ENCODE measurements at places on chromosomes 4 and X. TPM values are rescaled to one million over a fixed set of nuclear protein-coding genes. Genes with fewer than 3 reads are reported as not detected.

DNA sequence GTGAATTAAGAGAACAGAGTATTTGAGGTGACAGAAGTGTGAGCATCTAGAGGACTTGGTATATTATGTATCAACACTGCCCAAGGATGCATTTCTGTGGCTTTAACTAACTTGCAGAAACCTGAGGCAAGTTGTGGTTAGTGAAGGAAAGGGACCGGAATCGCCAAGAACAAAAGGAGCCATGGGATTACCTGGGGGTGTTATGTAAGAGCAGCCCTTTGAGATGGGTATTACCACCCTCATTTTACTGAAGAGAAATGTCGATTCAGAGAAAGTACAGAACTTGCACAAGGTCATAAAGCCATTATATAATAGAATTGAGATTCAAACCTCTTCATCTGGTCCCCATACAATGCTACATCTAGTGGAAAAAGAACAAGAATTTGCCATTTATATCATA, 14.3 kb downstream of the TENM3 start:
- no peak overlapping the region for H3K4me3 ChIP-seq
- no peak for DNase-seq
- H3K27ac ChIP-seq = no peak overlapping the region
- no peaks in the 10 kb centered on the region for H3K36me3 ChIP-seq

DNA sequence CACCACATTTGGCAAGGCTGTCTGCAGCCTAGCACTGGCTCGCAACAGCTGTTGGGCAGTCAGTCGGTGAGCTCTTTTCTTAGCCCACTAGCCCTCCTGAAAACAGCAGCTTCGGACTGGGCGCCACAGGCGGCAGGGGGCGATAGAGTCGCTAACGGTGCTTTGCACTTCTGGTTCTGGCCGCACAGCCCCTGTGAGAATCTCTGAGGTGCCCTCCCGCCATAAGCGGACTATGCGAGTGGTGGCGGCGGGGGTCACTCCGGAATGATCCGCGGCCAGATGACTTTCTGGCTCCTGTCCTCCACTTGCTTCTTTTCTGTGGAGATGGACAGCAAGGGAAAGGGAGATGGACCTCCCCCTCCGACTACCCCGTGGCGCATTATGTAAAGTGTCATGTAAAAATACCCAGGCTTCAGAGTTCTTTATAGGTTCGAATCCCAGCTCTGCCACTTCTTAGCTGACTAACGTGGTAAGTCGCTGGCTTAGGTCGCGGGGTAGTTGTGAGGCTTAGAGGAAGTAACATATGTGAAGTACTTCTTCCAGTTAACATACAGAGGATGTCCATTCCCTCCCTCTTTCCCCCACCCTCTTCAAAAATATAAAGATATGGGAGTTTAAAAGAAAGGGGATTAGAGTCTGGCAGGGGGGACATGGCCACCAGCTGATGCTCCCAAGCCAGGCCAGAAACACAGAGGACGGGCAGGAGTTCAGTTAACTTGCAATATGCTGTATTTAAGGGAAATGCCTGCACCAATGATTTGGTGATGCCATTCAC, 11.0 kb downstream of the ARHGAP36 start:
- no peaks in the 10 kb centered on the region for H3K4me1 ChIP-seq
- DNase-seq = peak; percentile 53
- no peak overlapping the region for H3K4me3 ChIP-seq
- H3K27ac ChIP-seq = no peak overlapping the region
- peaks cover 33% of the 10 kb centered on the region for H3K27me3 ChIP-seq

- no peak overlapping the region for H3K4me3 ChIP-seq
- no peak overlapping the region for H3K27ac ChIP-seq
- H3K27me3 ChIP-seq = no peaks in the 10 kb centered on the region
- no peaks in the 10 kb centered on the region for H3K36me3 ChIP-seq
- H3K4me1 ChIP-seq = no peaks in the 10 kb centered on the region
Measured at GRCh38 chrX:22575161-22575845, 302.6 kb downstream of the CBLL2 start.

Gene PAGE3
- not detected for total RNA-seq

Gene S100G
- not detected for total RNA-seq

Gene AADAT
- total RNA-seq = 2.6 TPM

Measured in kidney (tissue), 22 donors.